ENCODE measurements at places on chromosomes 4 and X. TPM values are rescaled to one million over a fixed set of nuclear protein-coding genes. Genes with fewer than 3 reads are reported as not detected.

GRCh38 chr4:3613967-3614730, 81.9 kb upstream of the LRPAP1 start:
- DNase-seq, result no peak

The TCEAL6 gene
- not detected for polyA plus RNA-seq

The GSX2 gene
- polyA plus RNA-seq, result not detected

- no peak for DNase-seq
These were observed 2.4 kb downstream of the CHST7 start for GRCh38 chrX:46575991-46576392.

DNA sequence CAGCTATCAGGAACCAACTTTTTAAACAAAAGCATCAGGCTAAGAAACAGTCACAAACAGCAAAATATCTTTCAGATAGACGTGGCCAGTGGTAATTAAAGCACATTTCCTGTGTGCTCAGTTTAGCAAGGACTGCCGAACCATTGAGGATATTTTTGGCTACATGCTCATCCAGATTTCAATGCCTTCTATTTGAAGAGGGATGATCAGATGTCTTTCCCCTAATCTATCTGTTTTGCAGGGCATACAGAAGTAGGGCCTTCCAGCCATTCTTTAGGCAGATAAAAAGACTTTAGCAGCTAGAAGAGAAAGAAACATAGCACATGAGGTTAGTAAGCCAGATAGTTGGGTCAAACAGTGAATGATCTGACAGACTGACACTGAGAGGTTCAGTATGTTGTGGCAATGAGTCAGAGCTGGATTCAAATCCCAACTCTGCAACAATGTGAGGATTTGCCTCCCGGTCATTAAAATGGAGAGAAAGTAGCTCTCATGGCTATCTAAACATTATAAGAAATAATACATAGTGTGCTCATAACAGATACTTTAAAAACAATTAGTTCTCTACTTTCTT, 100.0 kb upstream of the PRKG2 start:
- peak; percentile 10 for DNase-seq

The HTR2C gene
- polyA plus RNA-seq, result not detected

DNA sequence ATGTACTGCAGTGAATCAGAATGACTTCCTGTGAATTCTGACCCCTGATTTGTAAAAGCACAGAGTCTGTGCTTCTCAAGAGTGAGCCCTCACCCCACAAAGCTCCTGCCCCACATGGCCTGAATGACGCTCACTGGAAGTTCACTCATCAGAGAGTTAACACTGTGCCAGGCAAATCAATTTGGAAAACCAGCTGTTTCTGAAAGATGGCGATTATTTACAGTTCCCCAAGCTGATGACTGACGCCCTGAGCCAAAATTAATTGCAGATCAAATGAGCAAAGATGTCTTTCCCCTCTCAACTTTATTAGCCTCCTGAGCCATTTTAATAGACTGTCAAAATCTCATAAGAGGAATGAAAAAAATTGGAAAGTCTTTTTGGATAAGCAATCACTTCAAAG, 118.0 kb downstream of the SLC2A9 start:
- DNase-seq, result no peak

The NXF2B gene
- not detected for polyA plus RNA-seq

The REELD1 gene
- polyA plus RNA-seq, result not detected

- no peak for DNase-seq
These were observed 597.7 kb downstream of the MID1IP1 start for GRCh38 chrX:39398963-39399261.
